ENCODE measurements at places on chromosomes 4 and X.
A peak's percentile ranks its signal among the peaks of the same experiment; 100 is the strongest.

GRCh38 chr4:67885762-67886161, 2.0 kb upstream of the TMPRSS11D start:
- no peak for DNase-seq

DNA sequence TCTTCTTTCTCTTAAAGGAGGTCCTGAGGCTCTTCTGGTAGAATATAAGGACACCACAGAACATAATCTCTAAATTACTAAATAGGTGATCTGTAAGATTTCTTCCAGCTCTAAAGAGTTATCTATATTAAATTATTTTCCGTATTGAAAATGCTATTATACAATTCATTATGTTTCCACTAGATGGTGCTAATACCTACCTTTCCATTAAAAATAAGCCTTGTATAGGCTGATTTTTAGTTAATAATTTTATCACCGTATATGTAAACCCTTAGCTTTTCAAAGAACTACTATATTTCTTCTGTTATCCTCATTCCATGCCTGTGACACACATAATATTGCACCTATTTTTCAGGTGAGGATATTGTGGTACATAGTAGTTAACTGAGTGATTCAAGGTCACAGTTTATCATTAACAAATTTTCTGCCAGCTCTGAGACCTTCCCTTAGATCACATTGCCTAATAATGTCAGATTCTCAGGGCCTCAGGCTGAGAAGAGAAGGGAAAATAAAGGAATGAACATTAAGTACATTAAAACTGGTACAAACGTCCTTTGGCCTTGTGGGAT, 138.8 kb downstream of the TEX11 start:
- DNase-seq = no peak

DNA sequence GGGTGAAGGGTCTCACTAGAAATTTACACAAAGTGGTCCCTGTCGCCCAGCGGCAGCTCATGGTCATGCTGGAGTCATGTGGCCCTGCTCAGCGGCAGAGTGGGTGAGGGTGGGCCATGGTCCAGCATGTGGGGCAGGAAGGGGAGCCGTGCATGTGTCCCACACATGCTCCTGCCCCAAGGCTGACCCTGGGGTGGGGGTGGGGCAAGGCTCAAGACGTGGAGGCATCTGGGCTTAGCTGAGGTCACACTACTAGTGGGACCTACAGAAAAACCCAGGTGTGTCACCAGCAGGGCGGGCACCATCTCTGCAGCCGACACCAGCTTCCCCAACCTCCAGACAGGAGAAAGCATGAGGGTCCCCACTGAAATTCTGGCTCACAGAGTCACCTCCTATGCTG, 42.4 kb downstream of the EVC start:
- DNase-seq = no peak

DNA sequence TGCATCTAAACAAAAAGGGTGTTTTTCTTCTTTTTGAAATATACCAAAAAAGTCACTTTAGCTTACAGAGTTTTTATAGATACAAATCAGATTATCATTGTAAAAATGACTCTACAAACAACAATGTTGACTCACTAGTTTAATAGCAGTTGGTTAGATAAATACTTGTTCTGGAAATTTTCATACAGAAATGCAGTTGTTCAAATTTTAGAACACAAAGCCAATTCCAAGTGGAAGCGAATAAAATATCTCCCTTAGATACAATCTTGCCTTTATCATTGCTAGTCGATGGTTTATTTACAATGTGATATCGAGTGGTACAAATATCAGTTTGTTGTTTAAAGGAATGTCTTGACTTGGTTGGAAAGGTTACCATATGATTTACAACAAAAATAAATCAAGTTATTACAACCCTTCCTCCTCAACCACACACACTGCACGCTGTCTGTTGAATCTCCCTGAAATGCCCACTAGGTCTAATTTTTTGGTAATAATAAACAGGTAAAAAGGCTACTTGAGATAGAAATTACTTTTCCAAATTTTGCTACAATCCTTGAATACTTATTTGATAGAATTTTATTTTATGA, 114.8 kb downstream of the CDS1 start:
- DNase-seq = no peak

DNA sequence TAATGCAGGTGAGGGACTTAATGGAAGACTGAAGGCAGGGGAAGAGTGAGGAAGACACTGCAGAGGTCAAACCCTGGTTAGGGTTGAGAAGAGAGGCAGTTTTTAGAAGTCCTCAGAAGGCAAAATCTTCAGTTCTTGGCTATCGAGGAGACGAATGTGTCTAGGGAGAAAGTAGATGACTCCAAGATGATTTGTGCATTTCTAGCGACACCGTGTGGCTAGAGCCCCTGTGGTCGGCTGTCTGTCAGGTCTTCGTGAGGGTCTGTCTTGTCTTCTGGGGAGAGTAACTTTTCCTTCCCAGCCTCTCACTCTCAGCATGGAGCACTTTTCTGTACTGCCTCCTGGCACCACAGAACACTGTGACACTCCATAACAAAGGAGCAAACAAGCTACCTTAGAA, 458.1 kb downstream of the STIM2 start:
- no peak for DNase-seq

- no peak for DNase-seq
Observed at GRCh38 chrX:22526339-22526738, 253.6 kb downstream of the CBLL2 start.

GRCh38 chr4:180164799-180165198, 2078.4 kb upstream of the TENM3 start:
- no peak for DNase-seq

DNA sequence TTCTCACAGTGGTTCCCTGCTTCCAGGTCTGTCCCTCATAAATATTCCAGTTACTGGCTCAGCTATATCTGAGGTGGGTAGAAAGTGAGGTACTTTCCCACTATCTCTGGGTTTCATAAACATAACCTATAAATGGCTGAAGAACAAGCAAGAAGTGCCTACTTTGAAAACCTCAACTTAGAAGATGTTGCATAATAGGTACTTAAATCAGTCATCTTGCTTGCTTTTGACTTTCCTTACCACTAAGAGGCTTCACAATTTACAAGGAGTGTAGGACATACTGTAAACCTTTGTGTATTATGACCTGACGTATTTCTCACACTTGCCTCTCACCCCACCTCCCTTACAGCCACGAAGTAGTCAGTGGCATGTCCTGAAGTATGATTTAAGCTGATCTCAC, 145.9 kb downstream of the PCDH19 start:
- DNase-seq = no peak

GRCh38 chr4:15774020-15774420, 4.1 kb upstream of the CD38 start:
- no peak for DNase-seq

GRCh38 chrX:153924149-153924861, 1.8 kb downstream of the ARHGAP4 start:
- DNase-seq = peak; percentile 7

DNA sequence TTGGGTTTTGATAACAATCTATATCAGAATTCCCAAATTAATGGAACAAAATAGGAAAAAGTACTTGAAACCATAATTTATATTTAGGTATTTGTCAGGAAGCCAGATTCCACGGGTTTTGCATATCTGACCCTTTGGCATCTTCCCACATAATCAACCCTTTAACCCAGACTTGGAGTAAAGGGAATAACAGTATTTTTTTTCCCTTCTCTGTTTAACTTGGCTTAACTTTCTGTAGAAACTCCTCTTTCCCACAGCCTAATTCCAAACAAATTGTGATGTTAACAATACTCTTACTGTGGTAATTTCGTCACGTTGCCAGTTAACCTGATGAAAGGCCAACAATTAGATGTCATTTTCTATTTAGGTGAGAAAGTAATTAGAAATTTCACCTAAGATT, 49.4 kb upstream of the GUCY1A1 start:
- DNase-seq = no peak

DNA sequence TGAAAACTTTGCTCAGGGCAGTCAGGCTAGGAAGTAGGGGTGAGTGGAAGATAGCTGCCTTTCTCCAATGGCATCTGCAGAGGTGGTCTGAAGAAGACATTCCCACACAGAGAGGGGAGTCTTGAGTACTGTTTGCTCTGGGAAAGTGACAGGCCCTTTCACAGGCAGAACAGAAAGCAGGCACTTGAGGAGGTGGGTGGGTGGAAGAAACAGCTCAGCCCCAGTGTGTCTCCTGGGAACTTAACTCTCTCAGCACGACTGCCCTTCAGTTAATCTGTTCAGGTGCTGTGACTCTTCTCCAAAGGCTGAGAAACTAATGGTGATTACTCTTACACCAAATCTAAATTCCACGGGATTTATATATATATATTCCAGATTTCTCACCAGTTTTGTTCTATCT, 28.3 kb downstream of the ENOPH1 start:
- no peak for DNase-seq

- no peak for DNase-seq
Observed at GRCh38 chrX:10052906-10053625, 85.9 kb downstream of the CLDN34 start.

DNA sequence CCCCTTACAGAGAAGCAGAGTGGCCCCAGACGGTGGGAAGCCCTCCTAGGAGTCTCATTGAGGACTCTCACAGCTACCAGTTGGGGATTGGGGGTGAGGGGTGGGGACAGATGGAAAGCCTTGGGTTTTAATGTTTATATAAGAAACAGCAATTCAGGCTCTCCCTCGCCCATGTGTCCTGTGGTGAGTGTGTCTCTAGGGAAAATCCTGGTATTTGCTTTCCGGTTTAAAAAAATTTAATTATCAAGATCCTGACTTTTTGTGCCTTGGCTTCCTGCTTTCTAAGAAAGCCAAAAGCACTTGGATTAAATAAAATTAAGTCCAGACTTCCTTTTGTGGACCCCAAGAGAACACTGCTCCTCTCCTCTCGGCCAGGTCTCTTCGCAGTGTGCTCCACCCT, 93.8 kb downstream of the SOWAHB start:
- DNase-seq = no peak

- no peak for DNase-seq
Observed at GRCh38 chrX:17736478-17736855, 826 bp upstream of the SCML1 start.

- no peak for DNase-seq
Observed at GRCh38 chrX:30570505-30570904, 7.1 kb downstream of the TASL start.

DNA sequence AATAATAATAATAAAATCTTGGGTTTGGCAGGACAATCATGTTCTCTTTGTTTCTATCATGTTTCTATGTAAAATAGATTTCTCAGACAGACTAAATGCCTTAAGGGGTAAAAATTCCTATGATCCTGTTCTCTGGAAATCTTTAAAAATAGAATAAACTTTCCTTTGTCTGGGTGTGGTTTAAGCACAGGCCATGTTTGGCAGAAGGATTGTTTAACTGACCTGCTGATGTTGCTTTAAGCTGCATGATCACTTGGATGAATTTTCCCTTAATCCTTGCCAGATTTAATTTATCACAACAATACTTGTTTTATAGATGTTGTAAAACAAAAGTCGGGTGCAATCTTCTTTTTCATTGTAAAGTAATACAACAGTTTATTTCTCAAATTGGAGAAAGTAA, 341.7 kb upstream of the FAT1 start:
- no peak for DNase-seq

- DNase-seq = no peak
Observed at GRCh38 chrX:100048156-100048555, 361.9 kb downstream of the PCDH19 start.

- no peak for DNase-seq
Observed at GRCh38 chr4:138052806-138053632, 189.1 kb downstream of the SLC7A11 start.

- no peak for DNase-seq
Observed at GRCh38 chr4:25635501-25635900, 20.1 kb upstream of the SLC34A2 start.

DNA sequence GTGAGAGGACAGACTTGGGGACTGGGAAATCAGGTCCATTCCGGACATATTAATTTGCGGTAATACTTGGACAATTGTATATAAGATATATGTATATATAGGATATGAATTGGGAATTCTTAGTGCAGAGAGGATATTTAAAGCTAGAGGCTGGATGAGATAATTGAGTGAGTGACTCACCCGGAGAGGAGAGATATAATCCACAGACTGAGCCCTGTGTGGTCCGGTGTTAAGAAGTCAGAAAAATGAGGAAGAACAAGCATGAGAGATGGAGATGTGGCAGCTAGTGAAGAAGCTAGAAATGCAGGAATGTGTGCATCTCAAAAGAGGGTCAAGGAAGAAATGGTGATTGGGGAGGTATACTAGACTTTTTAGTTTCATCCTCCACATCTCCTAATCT, 336.2 kb downstream of the SLC7A11 start:
- DNase-seq = no peak

DNA sequence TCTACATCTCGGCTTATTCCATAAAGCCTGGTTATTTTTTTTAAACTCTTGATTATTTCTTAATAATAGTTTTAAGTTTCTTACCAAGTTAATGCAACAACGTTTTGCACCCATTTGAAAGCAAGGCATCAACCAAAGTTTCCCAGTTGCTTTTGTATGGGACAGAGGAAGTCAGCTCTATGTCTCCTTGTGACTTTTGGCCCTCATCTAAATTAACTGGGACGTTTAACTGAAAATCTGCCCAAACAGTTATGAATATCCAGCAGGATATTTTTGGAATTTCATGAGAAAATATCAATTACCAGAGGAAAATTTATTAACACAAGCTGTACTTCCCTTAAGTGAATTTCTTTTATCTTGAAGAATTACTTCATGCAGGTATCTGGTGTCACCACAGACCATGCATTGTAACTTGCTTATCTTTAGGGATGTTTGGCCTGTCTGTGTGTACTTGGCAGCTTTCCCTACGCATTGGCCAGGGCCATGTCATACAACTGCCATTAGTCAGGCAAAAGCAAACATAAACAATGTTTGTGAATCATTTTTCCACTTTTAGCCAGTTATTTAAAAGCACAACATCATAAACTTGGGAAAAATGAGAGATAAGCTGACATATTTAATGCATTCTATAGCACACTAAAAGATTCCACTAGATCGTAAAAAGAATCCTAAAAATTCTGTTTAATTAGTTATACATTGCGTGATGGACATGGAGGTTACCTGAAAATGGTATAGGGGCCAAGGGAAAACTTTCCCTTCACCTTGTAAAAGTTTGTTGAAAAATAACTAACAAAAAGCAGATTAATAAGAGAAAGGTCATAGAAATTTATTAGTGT, 101.4 kb upstream of the PDE5A start:
- DNase-seq = no peak

DNA sequence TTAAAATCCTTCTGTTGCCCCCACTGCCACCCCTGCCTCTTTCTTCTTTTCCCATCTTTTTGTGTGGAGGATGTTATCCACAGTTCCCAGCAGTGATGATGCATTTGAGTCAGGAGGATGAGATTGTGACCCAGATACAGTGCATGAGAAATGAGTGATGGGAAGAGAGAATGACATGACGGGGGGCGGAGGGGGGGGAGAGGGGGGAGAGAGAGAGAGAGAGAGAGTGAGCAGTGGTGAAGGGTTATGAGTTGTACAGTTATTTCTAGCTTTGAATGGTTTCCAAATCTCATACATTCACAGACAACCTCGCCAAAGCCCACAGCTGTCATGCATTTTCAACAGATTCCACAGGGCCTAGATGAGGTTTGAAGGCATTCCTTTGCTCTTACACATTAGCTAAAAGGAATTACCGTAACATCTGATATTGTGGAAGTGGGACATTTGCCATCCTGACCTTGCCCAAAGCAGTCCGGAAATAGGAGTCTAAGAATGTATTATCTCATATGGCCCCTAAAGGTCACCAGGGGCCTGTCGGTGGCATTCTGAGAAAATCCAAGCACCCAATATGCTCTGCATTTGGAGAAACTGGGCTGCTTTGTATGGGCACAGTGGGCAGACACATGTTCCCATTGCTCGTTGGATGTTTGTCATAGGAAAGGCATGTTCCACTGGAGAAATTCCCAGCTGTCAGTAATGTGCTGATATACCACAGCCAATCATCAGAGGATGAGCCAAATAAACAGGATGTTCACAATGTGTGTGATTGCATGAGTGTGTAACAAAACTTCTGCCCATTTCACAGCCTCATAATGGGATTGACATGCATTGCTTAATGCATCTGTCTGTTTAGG, 435.8 kb downstream of the SPRY1 start:
- peak; percentile 30 for DNase-seq
